ENCODE measurements at places on chromosomes 3 and 15.
A peak's percentile ranks its signal among the peaks of the same experiment; 100 is the strongest.

GRCh38 chr3:61914276-61914675 lies 352.9 kb downstream of the PTPRG start:
- no peak for DNase-seq

DNA sequence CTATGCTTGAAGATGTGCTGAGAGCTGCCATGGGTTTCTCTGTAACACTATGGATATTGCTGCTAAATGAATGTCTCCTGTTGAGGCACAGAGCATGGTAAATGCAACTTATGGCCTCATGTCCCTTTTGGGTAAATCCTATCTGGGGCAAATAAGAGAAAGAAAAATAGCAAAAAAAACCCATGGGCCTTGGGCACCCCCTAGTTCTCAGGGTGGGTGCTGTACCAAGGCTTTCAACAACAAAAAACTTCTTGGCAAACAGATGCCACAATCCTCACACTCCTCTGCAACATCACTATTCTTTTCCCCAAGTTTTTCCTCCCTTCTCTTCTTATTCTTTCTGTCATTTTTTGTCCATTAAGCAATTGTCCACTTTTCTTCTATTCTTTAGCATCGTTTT lies 340.1 kb upstream of the ROBO2 start:
- no peak for DNase-seq

DNA sequence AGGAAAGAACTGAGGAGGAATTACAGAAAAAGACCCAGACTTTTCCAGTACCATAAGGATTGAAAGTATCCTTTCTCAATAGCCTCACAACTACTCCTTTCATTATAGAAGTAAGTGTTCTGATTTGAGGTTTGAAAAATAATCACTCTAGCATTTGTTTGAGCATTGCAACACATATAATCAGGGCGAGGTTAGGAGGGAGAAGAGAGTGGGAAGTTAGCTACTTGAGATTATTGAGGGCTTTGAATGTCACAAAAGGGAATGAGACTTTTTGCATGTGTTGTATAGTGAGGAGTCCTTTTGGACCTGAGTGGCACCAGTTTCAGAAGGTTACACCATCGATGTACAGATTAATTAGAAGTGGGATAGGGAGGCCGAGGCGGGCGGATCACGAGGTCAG lies 65.2 kb upstream of the TNIK start:
- DNase-seq, result no peak

- DNase-seq, result no peak
Observed at GRCh38 chr3:187802928-187803259, 57.6 kb upstream of the BCL6 start.

DNA sequence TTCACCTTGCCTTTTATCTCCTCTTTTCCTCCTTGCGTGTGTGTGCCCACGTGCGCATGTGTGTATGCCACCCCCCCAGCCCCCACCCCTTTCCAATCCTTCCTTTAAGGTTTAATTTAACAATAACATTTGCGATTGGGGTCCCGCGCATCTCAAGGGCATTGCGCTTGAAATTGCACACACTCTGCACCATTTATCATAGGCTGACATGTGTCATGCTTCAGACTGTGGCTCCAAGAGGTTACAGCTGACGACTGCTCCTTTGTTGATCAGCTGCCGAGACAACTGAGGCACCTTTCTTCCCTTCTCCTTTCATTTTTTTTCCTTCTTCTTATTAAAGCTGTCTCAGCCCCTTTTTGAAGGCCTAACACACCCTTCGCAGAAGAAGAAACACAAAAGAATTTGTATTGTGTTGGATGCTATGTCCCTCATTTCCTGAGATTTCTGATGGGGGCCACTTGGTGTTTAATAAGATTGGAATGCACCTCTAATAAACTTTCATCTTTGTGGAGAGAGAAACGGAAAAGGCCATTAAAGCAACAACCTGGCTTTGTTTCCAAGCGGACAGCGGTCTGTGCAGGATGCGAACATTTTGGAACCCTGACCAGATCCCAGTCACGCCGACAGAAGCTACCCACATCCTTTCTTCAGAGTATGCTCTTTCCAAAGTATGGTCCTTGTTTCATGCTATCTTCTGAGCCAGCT lies 470.1 kb downstream of the MCTP2 start:
- no peak for DNase-seq

GRCh38 chr3:40120806-40121205 lies 188.7 kb upstream of the EIF1B start:
- no peak for DNase-seq

GRCh38 chr15:62413786-62414185 lies 248.7 kb upstream of the C2CD4B start:
- no peak for DNase-seq

DNA sequence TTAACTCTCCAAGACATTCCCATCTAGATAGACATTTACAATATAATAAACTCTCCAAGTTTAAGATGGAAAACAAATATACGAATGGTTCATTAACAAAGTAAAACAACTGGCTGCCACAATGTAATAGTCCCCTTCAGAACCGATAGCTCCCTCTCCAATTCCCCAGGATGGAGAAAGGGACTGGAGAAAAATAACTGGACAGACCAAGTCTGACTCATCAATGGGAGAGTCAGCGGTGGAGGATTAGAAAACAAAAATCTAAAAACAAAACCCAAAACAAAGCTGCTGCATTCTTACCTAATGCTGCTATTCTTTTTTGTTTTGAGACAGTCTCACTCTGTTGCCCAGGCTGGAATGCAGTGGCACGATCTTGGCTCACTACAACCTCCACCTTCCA lies 468.1 kb downstream of the SHQ1 start:
- DNase-seq, result no peak

DNA sequence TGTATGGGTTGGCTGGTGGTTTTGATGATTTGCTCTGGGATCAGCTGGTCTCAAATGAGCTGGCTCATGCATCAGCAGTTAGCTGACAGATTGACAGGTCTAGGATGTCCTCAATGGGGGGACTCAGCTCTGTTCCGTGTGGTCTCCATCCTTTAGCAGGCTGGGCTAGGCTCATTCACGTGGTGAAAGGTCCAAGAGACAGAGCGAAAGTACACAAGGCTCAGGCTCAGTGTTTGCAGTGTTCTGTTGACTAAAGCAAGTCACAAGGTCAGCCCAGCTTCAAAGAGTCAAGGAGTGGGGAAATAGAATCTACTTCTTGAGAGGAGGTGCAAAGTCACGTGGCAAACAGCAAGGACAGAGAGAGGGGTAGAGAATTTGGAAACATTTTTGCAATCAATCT lies 126.5 kb upstream of the CMC1 start:
- DNase-seq, result no peak

DNA sequence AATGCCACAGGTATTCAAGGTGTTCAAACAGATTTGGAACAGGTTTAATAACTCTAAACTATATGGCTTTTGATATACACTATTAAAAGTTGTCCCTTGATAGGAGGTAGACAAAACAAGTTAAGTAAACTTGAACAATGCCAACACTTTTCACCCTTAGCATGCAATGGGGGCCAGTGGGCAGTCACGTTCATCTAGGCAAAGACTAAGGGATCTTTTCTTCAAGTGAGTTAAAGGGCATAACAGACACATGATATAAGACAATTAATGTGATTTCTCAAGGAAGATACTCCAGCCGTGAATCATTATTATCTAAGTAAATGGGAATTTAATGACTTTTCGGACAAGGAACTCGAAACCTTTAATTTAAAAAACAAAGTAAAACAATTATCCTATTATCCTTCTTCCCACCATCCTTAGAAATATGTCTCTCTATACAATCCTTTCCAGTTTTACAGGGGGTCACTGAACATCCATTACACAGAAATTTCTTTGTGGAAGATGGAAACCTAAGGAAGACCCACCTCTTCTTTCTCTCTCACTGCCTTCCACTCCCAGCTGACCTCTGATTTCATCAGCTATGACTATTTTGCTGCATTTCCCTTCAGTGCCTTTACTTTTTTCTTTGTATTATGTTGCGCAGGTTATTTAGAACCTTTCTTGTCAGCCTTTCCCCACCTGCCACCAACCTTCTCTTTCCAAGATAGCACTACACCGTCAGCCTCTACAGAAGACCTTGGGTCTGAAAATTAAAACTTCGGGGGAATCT lies 1.5 kb downstream of the CLDN1 start:
- no peak for DNase-seq

DNA sequence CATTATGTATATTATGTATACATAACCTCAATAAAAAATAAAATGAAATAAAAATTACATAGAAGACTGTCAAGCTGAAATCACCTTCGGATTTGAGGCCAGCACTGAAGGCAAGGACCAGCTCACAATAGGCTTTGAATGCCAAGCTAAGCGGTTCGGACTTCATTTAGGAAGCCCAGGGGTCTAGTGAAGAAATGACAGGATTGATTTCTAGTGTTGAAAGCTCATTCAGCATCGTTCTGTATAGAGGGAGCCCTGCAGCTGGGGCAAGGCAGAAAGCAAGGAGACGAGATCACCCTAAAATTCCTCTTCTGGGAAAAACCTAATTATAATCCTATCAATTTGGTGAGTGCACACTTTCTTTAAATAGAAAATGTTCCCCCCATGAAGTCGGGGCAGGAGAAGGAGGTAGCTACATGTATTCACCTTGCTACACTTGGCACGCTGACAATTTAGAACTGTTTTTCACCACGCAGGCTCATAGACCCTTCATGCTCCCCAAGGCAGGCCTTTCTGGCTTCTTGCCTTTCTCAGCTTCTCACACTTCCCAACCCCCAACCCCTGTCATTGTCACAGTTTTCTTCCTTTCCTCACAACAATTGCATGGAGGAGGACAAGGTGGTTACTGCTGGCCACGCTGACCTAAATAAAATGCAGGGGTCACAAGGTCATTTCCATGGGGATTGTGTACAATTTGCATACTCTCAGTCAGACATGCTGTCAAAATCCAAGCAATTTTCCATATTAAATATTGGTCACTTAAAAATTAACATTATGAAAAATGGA lies 44.4 kb upstream of the SSR3 start:
- no peak for DNase-seq

DNA sequence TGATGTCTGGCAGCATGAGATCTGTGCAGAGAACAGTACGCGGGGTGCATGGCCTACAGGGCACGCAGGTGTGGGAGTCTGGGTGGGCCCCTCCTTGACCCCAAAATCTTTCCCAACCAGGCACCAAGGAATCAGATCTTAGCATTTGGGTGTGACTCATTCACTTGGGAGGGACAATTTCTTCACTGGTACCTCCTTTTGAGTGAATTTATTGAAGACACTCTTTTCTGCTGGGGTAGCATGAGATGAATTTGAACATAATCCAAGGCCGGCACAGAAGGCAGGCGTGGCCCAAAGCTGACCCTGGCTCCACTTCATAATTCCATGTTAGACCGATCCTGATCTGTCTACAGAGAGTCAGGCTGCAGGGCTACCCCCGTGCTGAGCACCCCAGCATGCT lies 30.6 kb upstream of the CDV3 start:
- no peak for DNase-seq

DNA sequence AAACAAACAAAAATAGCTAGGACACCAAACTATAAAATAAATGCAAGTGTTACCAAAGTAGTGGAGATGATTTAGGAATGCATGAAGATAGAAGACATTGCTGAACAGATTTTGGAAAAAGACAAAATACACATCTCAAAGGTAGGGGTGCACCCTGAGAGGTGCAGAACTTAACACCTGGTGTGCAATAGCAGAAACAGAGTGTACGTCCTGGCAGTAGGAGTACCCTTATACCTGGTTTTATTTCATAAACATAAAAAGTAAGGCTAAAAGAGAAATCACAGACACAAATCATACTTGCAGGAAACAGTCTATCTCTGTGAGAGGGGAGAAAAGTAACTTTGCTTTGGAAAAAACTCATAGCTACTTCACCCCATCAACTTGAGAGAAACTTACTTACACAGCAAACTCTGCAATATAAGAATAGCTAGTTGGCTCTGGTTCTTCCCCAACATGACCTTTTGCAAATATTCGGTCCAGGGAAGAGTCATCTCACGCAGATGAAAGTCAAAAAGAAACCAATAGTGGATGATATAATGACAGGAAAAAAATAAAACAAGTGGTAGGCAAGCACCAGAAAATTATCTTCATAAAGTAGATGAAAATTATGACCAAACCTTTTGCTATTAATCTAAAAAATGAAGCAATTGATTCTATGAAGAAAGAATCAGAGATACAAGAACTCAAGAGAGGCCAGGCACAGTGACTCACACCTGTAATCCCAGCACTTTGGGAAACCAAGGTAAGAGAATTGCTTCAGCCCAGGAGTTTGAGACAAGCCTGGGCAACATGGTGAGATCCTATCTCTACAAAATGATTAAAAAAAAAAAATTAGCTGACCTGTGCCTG lies 108.9 kb upstream of the BNIP2 start:
- DNase-seq, result no peak

- DNase-seq, result no peak
Observed at GRCh38 chr3:185852635-185853034, 27.8 kb upstream of the IGF2BP2 start.

GRCh38 chr3:1375145-1375544 lies 282.3 kb downstream of the CNTN6 start:
- DNase-seq, result no peak

DNA sequence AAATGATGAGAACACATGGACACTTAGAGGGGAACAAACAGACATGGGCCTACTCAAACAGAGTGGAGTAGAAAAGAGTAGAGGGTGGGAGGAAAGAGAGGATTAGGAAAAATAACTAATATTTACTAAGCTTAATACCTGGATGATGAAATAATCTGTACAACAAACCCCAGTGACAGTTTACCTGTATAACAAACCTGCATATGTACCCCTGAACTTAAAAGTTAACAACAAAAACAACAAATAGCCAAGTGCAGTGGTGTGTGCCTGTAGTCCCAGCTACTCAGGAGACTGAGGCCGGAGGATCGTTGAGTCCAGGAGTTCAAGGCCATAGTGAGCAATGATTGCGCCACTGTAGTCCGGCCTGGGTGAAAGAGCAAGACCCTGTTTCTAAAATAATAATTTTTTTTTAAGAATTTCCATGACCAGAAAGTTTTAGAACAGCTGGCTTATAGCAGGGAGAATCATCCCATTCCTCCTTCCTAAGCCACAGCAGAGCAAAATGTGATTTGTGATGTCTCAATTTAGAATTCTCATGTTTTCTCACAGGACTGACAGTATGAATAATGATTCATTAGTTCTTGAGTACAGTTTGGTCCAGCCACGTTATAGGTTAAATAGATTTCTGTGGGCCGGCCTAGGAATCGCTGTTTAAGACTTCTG lies 150.0 kb downstream of the ZNF609 start:
- no peak for DNase-seq

DNA sequence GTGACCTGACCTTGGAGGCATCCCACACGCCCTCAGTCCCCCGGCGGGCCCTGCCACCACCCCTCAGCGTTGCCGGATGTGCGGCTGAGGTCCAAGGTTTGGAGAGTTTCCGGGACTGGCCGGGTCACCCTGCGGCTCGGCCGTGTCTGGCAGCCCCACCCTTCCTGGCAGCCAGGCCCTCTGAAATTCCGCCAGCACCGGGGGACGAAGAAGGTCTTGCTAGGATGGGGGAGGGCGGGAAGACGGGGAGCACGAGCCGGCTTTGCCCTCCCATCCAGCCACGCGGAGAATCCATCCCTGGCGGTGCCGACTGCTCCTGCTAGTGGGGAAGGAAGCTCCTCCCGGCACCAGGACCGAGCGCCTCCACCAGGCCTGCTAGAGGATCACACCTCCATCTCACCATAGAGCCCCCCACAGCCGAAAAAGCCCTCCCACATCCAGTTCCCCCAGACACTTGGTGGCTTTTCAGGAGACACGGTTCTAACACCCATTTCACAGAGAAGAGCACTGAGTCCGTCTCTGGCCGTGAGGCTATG lies 81.5 kb downstream of the CPN2 start:
- no peak for DNase-seq

GRCh38 chr3:124401843-124402242 lies 328.4 kb upstream of the UMPS start:
- DNase-seq, result peak; percentile 79

- no peak for DNase-seq
Observed at GRCh38 chr3:142356818-142357217, 91.0 kb downstream of the XRN1 start.

Measured in HS-27A (cell line).